ENCODE measurements at places on chromosomes 5 and 9.

DNA sequence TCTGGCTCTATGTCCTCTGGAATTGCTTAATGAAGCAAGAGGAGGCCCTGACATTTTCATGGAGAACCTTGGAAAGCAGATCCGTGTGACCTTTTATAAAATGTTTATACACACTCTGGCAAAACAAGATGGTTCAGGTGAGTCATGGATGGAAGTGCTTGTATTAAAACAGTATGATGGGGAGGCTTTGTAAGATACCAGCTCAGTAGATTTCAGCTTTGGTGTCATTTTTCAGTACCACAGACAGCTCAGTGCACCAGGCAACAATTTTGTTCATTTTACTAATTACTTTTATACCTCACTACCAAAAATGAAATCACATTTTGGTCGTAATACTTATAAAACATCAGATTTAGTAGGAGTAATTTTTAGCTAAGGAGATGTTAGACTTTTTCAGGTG lies 5.2 kb downstream of the KCNN2 start:
- DNase-seq = no peak

- no peak for DNase-seq
Observed at GRCh38 chr5:179245031-179245430, 100.2 kb downstream of the ADAMTS2 start.

- peak; percentile 16 for DNase-seq
Observed at GRCh38 chr5:81949462-81949861, 22.4 kb upstream of the ATG10 start.

DNA sequence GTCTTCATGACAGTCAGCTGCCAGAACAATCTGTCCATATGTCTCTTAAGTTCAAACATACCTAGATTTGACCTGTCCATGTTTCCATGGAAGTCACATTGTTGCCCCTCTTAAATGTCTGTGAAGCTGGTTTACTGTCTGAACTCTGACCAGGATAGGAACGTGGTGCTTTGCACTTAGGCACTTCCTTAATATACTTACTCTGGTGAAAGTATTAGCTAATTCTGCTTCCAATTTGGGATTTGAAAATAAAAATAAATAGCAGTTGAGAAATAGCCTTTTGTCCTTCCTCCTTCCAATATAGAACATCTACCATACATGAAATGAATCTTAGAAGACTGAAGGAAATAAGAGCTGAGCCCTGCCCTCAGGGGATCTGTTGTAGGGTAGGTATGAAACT lies 524.5 kb upstream of the CLINT1 start:
- DNase-seq = no peak

GRCh38 chr5:97182571-97183099 lies 412 bp downstream of the RIOK2 start:
- DNase-seq = no peak

DNA sequence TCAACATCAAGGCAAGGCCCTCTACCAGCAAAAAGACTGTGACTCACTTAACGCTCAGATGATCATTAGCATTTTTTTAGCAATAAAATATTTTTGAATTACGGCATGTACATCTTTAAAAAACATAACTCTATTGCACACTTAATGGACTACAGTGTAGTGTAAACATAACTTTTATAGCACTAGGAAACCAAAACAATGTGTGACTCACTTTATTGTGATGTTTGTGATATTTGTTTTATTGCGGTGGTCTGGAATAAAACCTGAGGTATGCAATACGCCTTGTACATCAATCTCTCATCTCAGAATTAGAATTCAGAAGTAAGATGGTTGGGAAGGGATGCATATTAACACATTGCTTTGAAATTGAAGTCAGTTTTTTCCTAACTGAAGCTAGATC lies 106.9 kb upstream of the PTCH1 start:
- no peak for DNase-seq

GRCh38 chr9:136950656-136951276 lies 1.3 kb upstream of the LCN12 start:
- DNase-seq = no peak

DNA sequence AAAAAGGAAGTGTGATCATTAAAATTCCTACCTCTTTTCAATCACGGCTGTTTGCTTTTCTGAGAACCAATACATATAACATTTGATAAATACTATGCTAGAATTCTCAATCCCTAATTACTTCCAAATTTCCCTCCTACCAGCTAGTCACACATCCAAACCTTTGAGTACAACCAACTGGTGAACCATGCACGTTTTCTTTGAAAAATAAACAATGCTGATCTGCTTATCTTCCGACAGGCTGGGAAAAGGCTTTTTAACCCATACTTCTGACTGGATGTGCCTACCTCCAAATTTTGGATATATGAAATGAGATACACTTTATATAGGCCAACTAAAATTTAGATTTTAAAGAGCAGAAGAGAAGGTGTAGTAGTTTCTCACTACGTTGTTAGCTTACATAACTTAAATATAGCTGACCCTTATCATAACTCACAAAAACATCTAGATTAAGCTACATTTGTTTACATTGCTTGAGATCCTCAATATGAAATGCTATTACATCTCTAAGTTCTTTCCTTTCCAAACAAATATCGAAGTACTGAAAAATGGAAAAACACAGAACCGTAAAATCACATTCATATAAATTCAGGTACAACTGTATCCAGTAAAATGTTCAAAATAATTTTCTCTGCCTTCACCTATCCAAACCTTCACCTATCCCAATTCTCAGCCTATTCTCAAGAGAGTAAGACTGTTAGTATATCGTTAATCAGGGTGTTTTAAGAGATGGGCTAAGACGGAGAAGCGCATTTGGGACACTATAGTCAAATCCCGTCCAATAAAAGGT lies 2.1 kb downstream of the NR3C1 start:
- DNase-seq = no peak

DNA sequence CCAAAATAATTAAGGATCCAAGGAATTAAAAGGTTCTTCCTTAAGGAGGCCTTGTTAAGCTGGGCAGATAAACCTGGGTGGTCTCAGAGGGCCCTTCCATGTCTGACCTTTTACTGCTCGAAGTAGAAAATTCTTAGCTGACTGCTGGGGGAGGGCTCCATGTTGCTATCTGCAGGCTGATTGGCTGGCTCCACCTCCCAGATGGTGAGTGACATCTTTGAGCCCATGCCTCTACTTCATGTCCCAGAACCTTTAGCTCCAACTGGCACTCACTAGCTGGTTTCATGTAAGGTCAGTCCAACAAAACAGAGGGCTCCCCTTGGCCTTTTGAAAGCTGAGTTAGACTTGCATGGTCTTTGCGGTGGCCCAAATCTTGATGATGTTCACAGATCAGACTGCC lies 188.2 kb downstream of the PAX5 start:
- DNase-seq = no peak

- DNase-seq = no peak
Observed at GRCh38 chr9:126159430-126160060, 167.1 kb upstream of the MVB12B start.

Data from fibroblast of skin of left biceps (primary cell).